ENCODE measurements at places on chromosomes 6 and 20.

- DNase-seq: peak; percentile 64
Measured at GRCh38 chr6:130872250-130873095, 45.3 kb downstream of the SMLR1 start.

DNA sequence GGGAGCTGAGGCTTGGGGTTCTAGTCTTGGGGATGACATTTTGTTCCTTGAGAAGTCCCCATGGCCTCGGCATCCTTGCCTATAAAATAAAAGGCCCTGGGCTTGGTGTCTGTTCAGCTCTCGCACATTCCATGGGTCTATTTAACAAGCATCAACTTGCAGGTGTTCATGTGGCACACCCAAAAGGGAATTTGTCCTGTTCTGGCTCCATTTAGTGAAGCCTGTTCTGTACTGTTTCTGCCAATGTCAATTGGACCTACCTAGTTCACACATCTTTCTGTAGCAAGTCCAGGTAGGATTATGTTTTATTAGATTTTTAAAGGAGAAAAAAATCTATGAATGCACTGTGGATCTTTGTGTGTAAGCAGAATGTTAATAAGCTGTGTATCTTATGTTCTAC is 262.0 kb downstream of the HIVEP2 start:
- no peak for DNase-seq

GRCh38 chr6:136474241-136474640 is 76.0 kb downstream of the MAP7 start:
- no peak for DNase-seq

DNA sequence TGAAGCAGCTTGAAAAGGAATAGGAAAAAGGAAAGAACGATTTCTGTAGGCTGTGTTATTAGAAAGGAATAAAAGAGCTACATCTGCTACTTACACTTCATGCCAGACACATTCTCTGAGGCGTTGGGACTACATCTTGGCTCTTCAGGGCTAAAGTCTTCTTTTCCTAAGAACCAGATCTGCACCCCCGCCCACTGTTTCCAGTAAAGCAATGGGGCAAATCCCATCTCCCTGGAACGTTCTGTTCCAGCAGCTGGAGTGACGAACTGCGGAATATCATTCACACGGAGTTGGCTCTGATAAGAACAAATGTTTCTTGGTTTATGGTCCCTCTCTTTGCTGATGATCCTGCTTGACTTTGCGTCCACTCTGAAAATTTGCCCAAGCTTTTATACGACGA is 26.9 kb downstream of the FAM50B start:
- peak; percentile 61 for DNase-seq

- DNase-seq: no peak
Measured at GRCh38 chr6:105474234-105474633, 71.4 kb upstream of the PREP start.

GRCh38 chr6:14804001-14804784 is 441.7 kb upstream of the JARID2 start:
- DNase-seq: no peak

DNA sequence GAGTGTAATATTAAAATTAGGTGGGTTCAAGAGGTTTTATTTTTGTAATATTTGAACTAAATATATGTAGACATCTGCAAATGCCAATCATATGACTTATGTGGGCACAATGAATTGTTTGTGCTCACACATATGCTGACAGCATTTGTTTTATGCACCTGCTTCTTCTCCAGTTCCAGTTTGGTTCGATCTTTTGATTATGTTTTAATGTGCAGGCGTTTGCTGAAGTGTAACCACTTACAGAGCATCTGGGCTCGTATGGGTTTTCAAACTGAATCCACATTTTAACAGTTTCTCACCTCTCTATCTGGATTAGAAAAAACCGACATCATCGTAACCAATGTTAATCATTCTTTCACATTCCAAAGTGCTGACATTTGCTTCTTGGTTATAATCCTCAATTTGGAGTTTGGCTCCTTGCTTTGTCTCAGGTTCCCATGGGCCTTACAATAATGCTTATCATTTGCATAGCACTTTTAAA is 129.1 kb upstream of the SPACA1 start:
- no peak for DNase-seq

GRCh38 chr20:62355516-62355877 is 11.6 kb downstream of the LAMA5 start:
- DNase-seq: peak; percentile 69

DNA sequence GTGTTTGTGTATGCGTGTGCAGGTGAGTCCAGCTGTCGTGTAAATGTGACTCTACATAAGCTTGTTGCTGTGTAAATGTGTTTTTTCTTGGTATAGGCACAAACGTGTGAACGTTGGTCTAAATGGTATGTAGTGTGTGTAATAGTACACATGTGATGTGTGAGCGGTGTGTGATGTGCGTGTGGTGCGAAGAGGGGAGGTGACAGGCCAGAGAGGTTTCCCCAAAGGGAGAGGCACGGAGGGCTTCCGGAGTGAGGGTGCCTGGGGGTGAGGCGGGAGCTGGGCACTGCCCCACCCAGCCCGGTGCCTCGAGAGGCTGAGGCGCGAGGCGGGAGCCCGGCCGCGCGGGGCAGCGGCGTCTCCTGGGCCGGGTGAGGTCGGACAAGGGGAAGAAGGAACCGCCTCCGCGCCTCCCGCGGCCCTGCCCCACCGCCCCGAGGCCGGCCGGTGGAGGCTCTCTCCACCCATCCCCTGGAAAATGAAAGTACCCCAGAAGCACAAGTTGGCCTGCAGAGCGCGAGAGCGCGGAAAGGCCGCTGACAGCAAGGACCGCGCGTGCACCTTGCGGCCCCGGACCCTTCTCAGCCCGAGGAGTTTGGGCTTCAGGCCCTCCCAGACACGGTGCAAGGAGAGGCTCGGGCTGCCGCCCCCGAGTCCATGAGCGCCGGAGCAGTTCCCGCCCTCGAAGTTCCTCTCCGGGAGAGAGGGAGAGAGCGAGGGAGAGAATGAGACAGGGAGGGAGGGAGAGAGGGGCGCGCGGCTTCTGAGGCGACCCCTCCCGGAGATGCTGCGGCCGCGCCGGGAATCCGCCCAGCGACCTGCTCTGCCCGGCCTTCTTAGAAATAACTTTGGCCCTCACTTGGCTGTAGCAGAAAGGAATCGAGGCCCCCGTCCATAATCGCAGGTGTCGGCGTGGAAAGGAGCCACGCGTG is 43.2 kb upstream of the OSTM1 start:
- DNase-seq: peak; percentile 20

- no peak for DNase-seq
Measured at GRCh38 chr6:144178323-144178722, 28.0 kb downstream of the STX11 start.
